ENCODE measurements at places on chromosomes 1 and 21. TPM values are rescaled to one million over a fixed set of nuclear protein-coding genes. Genes with fewer than 3 reads are reported as not detected.

- DNase-seq, result no peak
Measured at GRCh38 chr21:37534431-37534830, 167.9 kb downstream of the DYRK1A start.

GRCh38 chr1:180026556-180026955 lies 71.9 kb downstream of the CEP350 start:
- peak; percentile 28 for DNase-seq

GRCh38 chr1:226444901-226445300 lies 37.0 kb upstream of the PARP1 start:
- no peak for DNase-seq

- DNase-seq, result no peak
Measured at GRCh38 chr1:10677491-10678391, 118.7 kb downstream of the CASZ1 start.

GRCh38 chr1:212700223-212700891 lies 717 bp upstream of the BATF3 start:
- no peak for DNase-seq

GRCh38 chr1:155037043-155037442 lies 3.4 kb downstream of the DCST1 start:
- DNase-seq, result no peak

DNA sequence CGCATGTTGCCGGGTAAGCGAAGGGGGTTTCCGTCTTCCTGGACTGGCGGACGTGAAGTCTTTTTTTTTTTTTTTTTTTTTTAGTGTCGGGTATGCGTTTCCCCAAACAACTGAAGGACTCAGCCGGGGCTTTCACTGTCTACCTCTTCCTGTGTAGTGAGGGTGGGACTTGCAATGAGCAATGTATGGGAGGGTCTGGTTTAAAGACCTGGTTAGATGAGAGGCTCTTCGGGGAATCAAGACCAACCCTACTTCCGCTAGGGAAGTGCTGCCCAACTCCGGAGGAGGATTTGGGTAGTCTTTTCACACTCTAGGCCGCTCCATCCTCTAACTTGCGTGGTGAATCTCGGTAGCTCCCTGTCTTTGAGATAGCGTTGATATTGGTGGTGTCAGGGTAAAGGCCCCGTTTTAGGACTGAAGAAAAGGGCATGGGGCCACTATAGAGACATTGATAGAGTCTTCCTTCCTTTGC lies 754 bp downstream of the PRRC2C start:
- peak; percentile 79 for DNase-seq

GRCh38 chr1:220222939-220223338 lies 49.3 kb downstream of the RAB3GAP2 start:
- DNase-seq, result no peak

- DNase-seq, result peak; percentile 57
Measured at GRCh38 chr1:15167386-15167785, 13.8 kb downstream of the TMEM51 start.

DNA sequence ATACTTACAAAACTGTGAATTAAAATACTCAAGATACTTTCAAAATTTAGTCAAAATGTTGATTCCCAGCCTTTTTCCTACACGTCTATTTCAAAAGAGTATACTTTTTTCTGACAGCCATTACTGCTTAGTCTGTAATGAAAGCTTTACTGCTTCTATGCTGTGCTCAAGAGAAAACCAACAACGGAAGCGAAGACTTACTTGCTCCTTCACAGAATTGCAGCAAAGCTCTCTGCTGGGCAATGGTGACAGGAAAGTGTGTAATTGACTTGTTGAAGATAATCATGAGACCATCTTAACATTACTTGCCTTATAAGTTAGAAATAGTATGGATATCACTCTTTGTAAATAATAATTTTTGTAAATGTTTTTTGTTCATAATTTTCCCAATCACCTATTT lies 1.7 kb upstream of the DYNLT5 start:
- no peak for DNase-seq

DNA sequence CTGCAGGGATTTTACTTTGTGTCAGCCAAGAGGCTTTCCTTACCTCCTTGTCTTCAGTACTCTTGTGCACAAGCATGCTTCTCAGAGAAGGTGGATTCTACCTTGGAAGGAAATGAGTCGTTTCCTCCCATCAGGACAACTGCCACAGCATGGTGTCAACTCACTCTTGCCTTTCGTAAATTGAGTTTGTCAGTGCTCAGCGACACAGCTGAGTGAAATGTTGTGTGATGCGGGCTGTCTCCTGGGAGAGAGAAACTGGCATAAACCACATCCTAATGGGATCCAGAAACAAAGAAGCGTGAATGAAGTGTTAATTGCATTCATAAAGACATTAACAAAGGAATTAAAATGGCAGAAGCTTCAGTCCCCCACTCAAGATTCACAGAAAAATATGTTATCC lies 51.5 kb upstream of the SLC22A15 start:
- DNase-seq, result peak; percentile 16

DNA sequence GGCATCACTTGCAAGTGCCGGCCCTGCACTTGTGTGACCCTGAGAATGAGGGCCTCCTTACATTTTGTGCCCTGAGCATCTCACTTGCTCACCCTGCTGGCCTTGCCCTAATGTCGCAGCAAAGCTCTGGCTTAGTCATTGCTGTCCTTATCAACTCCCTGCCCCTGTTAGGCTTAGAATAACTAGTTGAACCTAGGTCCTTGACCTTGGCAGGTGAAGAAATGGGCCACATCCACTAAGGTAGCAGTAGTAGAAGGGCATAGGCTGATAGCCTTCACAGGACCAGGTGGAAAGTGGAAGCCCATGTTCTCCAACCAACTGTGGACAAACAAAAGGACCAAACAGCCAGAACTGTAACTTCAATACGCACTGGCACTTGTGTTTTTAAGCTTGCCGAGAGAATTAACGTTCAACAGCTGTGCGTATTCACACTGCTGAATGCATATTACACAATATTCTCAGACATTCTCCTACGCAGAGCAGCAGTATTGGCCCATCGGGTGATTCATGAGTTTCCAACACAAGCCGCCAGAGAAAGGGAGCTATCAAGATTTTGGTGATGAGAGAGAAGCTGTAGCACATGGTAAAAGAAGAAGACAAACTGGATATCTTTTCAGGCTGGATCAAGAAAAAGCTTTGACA lies 27.7 kb upstream of the PTGFRN start:
- peak; percentile 50 for DNase-seq

- DNase-seq, result no peak
Measured at GRCh38 chr1:228527596-228527995, 40.4 kb downstream of the RNF187 start.

GRCh38 chr1:228005511-228006033 lies 1.2 kb upstream of the WNT3A start:
- no peak for DNase-seq

DNA sequence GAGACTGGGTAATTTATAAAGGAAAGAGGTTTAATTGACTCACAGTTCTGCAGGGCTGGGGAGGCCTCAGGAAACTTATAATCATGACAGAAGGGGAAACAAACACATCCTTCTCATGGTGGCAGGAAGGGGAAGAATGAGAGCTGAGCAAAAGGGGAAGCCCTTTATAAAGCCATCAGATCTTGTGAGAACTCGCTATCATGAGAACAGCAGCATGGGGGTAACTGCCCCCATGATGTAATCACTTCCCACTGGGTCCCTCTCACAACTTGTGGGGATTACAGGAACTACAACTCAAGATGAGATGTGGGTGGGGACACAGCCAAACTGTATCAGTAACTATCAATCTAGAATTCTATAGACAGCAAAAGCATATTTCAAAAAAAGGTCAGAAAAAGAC lies 64.7 kb upstream of the ACTRT2 start:
- no peak for DNase-seq

DNA sequence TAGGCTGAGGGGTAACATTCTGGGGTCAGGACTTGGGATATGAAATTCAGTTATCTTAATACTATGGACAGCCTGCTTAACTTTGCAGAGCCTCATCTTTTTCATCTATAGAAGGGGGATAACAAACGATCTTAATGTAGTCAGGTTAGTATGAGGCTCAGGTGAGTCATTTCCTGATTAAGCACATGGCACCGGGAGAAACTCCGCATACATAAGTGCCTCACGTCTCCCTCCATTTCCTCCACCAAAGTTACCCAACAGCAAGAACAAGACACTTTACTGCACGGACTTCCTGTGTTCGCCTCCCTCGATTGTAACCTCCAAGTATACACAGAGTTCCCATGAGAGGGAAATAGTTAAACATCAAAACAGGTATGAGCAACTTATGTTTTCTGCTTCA lies 112.7 kb upstream of the COA6 start:
- DNase-seq, result peak; percentile 75

DNA sequence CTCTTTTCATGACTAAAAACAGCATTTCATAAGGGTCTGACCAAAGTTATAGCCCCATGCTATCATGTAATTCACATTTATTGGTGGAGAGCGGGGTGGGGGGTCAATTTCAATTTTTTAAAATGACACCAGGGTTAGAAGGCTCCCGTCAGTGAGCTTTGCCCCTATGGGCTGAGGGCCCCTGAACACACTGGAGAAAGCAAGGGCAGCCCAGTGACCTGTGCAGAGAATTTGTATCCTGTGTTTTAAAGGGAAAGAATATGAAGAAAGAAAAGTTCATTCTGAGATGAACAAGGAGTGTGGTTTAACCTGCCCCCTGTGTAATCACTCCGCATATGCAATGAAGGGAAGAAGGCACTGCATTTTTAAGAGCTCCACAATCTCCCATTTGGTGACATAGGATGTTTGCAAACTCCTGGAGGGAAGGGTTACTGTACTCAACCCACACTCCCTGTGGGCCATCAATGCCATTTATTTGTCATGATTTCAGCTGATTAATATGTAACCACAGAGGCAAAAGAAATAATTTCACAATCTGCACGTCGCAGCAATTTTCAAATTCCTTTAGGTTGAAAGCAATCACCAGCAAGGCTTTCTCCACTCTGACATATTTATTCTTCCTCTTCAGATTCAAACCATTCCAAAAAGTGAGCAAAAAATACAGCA lies 95.6 kb downstream of the ZNF281 start:
- no peak for DNase-seq

GRCh38 chr1:77643456-77643855 lies 39.0 kb downstream of the ZZZ3 start:
- DNase-seq, result no peak

DNA sequence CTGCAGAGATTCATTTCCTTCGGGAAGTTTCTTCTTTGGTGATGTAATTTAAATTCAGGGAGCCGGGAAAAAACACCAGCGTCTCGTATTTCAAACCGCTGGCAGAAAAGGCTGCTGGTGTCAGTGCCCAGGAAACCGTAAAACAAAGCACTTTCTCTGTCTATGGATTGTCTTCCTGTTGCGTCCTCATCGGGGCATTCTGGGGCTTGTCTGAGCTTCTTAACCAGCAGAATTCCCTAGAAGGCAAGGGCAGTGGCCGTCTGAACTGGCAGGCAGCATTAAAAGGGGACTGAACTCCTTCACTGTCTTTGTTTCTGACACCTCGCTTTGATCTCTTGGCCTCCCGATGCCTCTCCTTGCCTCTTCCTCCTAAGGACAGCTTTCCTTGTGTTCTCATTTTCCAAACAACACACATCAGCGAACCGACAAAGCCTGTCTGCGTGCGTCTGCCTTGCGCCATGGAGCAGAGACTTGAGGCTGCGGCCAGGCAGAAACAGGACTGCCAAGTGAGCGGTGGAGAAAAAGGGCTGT lies 391.6 kb upstream of the VAMP3 start:
- DNase-seq, result peak; percentile 86

GRCh38 chr1:64248065-64248464 lies 44.6 kb downstream of the UBE2U start:
- no peak for DNase-seq

DNA sequence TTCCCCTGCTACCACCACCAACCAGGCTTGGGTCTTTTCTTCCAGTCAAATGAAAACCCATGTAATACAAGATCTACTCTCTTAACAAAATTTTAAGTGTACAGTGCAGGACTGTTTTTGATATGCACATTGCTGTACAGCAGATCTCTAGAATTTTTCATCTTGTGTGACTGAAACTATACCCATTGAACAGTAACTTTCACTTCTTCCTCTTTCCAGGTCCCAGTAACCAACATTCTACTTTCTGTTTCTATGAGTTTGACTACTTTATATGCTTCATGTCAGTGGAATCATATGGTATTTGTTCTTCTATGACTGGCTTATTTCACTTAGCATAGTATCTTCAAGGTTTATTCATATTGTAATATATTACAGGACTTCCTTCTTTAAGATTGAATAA lies 45.3 kb upstream of the PLPPR4 start:
- DNase-seq, result no peak

DNA sequence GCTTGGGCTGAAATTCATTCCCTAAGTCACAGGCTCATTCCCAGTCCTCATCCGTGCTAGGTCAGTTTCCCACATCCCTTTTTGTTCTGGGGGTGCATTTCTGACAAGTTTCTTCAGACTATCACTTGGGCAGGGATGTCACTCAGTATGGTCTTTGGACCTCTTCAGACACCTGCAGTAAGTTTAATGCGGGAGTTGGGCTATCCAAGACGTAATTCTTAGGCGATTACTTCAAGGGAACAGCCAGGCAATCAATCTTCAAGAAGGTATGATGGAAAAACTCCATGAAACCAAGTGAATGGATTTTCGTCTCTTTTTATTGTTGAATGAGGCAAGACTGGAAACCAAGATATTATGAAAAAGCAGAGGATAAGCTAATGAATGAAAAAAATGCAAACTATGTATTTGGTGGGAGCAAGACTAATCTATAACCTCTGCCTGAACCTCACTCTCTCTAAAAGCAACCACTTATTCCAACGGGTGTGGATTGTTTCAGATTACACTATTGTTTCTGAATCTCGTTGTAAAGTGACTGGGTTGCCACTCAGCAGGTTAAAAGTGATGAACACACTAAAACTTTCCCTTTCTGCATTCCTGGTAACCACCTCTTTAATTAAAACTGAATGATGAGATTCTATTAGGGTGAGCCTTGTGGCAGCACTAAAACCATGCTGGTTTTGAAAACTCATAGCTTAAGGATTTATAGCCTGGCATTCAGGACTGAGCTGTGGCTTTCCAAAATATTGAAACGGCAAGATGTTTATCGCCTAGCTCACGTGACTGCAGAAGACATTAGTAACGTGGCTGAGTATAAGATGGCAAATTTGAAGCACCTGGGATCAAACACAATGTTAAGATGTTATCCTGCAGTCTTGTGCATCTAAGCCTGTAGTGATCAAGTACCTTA lies 1.1 kb downstream of the RASAL2 start:
- peak; percentile 76 for DNase-seq

Gene KMO
- total RNA-seq, result 1.5 TPM

Gene HYI
- total RNA-seq, result 11.8 TPM

Gene COX20
- total RNA-seq, result 30.8 TPM

Gene NBPF1
- 22.7 TPM for total RNA-seq

Gene CAP1
- total RNA-seq, result 556 TPM

Gene FCRL1
- total RNA-seq, result not detected

Gene USH2A
- total RNA-seq, result not detected

Gene KRTAP19-3
- not detected for total RNA-seq

Gene SHE
- total RNA-seq, result not detected
